ENCODE measurements at places on chromosomes 6 and 20.
A peak's percentile ranks its signal among the peaks of the same experiment; 100 is the strongest.

GRCh38 chr6:134535831-134536230 is 217.9 kb upstream of the SGK1 start:
- no peak for DNase-seq

DNA sequence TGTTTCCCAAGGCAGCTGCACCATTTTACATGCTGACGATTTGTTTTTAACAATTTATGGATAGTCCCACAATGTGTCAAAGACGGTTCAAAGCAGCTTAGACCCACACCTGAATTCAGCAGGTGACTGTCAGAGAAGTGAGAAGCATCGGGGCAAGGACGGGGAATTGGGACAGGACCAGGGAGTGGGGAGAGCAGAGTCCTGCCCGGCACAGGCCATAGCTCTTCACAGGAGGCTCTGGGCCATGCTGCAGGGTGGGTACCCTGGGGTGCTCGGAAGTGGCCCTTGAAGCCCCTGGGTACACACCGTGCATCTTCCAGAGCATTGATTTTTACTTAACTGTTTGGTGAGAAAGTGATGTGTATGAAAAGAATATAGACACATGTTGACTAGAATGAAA is 33.2 kb upstream of the PHACTR3 start:
- no peak for DNase-seq

DNA sequence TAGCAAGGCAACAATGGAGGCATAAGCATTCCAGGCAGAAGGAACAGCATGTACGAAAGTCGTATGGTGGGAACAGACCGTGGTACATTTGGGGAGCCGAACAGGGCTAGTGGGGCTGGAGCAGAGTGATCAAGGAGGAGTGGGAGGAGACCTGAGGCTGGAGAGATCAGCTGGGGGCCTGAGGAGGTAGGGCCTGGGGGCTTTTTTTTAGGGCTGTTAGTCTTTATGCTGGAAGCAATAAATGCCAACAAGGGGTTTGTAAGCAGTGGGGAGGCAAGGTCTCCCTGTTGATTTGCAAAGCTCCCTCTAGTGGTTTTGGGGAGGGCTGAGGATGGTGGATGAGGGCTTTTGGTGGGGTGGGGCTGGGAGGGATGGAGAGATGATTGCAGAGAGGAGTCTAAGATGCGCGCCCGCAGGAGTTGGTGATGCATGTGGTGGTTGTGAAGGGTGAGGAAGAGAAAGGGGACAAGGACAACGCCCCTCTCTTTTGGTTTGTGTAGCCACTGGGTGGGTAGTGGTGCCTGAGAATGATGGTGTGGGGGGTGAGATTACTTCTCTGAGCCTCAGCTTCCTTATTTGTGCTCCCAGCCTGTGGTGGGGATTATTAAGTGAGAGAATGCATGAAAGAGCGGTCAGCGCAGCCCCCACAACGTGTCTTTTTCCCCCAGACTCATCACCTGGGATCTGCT is 74.1 kb upstream of the TOX2 start:
- no peak for DNase-seq

DNA sequence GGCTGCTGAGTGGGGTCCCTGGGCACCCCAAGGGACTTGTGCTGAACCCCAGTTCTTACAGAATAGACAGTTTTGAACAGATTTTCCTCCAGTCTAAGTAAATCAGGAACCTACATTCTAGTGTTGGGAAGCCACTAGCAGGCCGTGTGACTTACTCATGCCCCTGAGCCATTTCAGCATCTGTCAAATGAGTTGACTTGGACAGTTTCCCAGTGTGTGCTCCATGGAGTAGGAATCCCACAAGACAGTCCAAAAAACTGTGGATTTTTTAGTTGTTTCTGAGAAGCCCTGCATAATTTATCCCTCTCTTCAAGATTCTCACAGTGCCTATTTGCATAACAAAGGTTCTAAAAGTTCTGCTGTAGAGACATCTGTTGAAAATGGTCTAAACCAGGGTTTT is 2.1 kb downstream of the GABRR2 start:
- DNase-seq, result no peak

- DNase-seq, result peak; percentile 52
Observed at GRCh38 chr20:37990571-37991151, 42.6 kb downstream of the TTI1 start.

DNA sequence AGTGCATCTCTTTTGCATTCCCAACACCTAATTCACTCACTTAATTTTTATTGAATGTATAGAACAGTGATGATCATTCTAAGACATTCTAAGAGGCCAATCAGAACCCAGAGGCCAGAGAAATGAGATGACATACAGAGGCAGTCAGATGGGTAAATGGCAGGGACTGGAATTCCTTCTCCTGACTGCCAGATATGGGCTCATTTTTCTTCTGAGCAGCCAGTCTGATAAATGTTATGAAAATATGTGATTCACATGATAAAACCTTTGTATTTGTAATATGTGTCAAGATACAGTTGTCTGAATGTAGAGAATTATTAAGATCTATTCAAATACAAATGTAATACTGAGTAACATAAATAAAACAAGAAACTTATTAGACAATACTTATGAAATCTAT is 277.8 kb downstream of the EPM2A start:
- no peak for DNase-seq

GRCh38 chr20:50317609-50318008 is 127.0 kb downstream of the CEBPB start:
- no peak for DNase-seq

GRCh38 chr6:31246051-31246521 is 25.8 kb downstream of the HLA-C start:
- DNase-seq, result no peak

- DNase-seq, result no peak
Observed at GRCh38 chr20:20851385-20851784, 138.9 kb upstream of the RALGAPA2 start.

DNA sequence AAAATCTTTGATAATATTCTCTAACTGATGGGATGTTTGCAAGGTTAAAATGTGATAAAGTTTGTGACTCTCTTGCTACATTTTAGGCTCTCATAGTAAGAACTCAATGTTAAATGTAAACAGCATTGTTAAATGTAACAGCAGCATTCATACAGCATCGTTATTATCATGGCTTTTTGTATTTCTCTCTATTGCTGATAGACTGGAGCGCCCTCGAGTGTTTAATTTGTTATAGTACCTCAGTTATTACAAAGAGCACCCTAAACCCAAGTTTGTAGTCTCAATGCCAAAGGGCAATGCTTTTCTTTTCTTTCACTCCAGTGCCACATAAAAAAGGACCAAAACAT is 14.9 kb upstream of the TTPAL start:
- DNase-seq, result no peak

DNA sequence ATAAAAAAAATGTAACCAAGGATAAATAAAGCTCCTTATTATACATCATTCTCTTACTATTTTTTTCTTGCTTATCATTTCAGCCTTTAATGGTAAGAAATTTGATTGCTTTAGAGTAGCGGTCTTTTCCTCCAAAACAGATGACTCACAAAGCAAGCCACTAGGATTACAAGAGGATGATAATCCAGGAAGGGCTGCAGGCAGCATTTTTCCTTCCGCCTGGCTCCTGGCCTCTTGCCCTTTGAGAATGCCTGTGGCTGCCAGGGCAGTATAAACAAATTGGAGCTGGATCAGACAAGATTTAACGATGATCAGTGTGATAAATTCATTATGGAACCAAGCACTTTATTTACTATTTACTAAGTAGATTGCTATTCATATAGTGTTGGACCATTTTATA is 9.7 kb upstream of the FBXL4 start:
- no peak for DNase-seq

DNA sequence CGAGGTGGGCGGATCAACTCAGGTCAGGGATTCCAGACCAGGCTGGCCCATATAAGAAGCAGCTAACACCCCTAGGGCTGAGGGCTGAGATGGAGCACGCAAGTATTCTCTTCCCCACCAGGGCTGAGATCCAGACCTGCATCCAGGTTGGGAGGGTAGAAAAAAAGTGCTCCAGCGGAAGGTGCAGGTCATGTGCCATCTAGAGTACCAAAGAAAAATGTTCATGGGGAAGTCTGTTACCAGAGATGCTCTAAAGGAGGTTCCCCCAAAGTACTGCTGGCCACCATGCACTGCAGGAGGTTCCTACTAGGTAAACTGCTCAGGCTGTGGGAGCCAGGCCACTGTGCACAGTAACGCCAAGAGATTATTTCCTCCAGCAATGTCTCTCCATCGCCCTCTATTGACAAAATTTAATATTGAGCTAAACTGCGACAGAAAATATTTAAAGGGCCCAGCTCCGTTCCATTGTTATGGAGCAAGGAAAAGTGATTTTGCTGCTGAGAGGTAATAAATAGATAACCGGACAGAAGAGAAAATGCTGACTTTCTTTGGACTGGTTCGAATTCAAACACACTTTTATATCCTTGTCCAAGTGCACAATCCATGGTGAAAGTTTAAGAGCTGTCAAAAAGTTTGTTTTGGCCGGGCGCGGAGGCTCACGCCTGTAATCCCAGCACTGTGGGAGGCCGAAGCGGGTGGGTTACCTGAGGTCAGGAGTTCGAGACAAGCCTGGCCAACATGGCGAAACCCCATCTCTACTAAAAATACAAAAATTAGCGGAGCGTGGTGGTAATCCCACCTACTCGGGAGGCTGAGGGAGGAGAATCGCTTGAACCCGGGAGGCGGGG is 159.9 kb downstream of the OR2B2 start:
- DNase-seq, result peak; percentile 48

GRCh38 chr6:139605350-139605749 is 230.9 kb upstream of the CITED2 start:
- DNase-seq, result no peak

DNA sequence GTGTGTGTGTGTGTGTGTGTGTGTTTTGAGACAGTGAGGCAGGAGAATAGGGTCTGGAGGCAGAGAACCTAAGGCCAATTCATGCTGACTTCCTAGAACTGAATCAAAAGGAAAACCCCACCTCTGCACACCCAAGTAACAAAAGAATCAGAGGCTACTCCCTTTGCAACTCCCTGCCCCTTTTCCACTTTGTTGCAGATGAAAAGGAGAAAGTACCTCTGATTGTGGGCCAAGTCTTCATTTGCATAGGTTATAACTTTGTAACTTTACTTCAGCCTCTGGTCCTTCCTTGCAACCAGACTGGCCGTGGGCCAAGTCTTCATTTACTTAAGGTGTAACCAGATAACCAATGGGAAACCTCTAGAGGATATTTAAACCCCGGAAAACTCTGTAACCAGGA is 168.8 kb downstream of the EYA2 start:
- no peak for DNase-seq

- DNase-seq, result no peak
Observed at GRCh38 chr6:44661221-44662008, 273.9 kb downstream of the CDC5L start.

GRCh38 chr20:1800180-1800579 is 95.0 kb upstream of the SIRPA start:
- DNase-seq, result no peak

GRCh38 chr6:18342223-18342622 is 44.9 kb upstream of the RNF144B start:
- no peak for DNase-seq
